GM12891 (cell line): ENCODE measurements at places on chromosomes 3 and 15.

- no peak for DNase-seq
Observed at GRCh38 chr3:138364356-138365252, 16.2 kb downstream of the MRAS start.

GRCh38 chr3:158134363-158134762, 24.5 kb downstream of the RSRC1 start:
- no peak for DNase-seq

DNA sequence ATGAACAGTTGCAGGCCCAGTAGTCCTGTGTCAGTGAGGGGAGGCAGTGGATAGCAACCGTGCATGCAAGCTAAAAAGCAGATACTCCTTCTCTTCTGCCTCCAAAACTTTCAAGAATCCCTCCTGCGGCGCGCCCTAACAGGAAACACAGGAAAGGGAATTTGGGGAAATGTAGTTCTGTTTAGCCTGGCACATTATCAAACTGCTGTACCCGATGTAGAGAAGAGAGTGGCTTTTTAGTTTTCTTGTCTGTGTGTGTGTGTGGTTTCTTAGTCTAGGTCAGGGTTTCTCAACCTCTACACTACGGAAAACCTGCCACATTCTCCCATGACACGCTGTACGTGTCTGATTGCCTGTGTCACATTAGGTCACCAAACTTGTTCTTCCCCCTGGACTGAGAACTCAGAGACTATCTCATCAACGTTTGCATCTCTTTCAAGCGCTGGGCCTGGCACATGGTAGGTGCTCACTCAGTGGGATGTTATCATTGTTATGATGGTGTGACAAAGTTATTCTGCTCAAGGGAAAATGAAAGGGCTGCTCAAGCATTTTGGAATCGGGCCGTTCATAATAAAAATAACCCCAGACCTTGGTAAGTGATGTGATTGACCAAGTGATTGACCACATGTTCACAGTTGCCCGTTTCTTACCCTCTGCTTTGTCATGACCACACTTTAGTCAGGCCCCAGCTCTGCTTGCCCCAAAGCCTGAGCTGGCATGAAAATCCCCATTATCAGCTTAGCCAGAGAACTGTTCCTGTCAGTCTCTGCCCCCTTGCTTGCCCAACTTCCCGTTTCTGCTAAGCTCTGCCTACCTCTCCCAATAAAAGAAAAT, 33.2 kb downstream of the TM4SF4 start:
- no peak for DNase-seq

- no peak for DNase-seq
Observed at GRCh38 chr15:73899197-73900094, 26.1 kb downstream of the TBC1D21 start.

GRCh38 chr3:87805670-87806069, 253.1 kb downstream of the CGGBP1 start:
- no peak for DNase-seq

GRCh38 chr3:3053974-3054373, 56.2 kb downstream of the IL5RA start:
- DNase-seq, result no peak
